ENCODE measurements at places on chromosomes 2 and 18.

DNA sequence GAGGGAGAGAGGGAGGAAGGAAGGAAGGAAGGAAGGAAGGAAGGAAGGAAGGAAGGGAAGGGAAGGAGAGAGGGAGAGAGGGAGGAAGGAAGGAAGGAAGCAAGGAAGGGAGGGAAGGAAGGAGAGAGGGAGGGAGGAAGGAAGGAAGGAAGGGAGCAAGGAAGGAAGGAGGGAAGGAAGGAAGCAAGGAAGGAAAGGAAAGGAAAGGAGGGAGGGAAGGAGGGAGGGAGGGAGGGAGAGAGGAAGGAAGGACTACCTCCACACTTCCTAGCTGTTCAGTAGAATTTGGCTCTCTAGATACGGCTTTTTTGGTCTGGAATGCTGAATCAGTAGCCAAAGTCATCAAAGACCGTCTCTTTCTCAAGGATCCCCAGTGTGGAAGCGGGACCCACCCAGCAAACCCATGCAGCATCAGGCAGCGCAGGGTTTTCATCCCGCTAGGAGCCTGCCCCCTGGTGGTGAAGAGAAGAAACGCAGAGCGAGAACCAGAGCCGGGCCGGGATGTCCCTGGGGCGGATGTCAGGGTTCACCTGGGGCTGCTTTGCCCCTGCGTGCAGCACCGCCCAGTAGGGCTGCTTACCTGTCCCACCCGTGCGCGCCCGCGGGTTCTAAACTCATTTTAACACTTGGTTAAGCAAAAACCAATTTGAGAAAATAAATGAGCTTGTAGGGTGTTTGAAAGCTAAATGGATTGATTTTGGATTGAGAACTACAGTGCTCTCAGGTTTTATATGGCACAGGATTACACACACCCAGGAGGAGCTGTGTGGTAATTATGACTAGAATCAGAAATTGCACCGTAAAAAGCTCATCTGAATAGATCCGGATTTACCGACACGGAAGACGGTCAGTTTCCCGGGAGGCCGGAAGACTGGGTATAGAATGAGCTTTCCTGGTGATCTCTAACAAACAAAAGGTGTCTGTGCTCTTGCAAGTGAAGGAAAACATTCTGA, 48.1 kb upstream of the ARL4C start:
- peak; percentile 43 for DNase-seq

- no peak for DNase-seq
These were observed 88.2 kb downstream of the GALNT14 start for GRCh38 chr2:31049916-31050588.

- DNase-seq, result no peak
These were observed 180.3 kb downstream of the VAPA start for GRCh38 chr18:10094154-10094553.

DNA sequence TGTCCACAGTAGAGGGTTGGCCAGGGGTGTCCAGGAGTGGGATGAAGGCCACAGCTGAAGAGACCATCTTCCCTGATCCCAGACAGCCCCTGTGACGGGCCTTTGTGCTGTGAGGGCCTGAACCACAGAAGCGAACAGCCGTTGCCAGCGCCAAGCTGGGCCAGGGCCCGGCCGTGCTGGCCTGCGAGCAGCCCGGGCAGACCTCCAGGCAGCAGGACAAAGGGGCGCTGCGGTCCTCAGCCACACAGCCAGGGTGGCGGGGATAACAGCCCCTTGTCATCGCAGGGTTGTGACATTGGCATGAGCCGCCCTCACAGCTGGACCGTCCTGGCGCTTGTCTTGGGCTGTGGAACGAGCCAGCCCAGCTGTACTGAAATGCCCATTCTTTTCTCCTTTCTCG, 161.1 kb downstream of the FAM210A start:
- no peak for DNase-seq

- no peak for DNase-seq
These were observed 28.5 kb downstream of the GRHL1 start for GRCh38 chr2:9979977-9980376.

- no peak for DNase-seq
These were observed 136.0 kb upstream of the ITGB6 start for GRCh38 chr2:160336105-160336504.

DNA sequence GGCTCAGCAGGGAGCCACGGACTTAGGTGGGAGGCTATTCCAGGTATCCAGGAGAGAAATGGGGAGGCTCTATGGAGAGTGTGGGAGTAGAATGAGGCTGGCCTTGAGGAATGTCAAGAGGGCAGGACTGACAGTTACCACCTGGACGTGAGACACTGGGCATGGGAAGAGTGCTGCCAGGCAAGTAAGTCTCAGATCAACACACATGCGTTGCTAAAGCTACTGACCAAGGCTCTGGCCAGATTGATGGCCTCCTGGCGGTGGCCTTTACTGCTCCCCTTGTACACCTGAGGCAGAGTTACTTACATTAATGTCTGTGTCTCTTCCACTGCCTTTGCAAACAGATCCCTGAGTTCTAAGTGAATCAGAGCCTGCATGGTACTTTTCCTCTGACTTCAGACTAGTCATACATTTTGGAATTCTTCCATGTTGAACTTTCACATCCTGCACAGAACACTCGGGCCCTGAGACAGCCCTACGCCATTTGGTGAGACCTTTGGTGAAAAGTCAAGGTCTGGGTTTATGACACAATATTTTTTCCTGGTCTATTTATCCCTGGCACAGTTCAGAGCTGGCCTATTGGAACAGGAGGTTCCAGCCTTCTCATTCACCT, 398.8 kb upstream of the TRIB2 start:
- no peak for DNase-seq

DNA sequence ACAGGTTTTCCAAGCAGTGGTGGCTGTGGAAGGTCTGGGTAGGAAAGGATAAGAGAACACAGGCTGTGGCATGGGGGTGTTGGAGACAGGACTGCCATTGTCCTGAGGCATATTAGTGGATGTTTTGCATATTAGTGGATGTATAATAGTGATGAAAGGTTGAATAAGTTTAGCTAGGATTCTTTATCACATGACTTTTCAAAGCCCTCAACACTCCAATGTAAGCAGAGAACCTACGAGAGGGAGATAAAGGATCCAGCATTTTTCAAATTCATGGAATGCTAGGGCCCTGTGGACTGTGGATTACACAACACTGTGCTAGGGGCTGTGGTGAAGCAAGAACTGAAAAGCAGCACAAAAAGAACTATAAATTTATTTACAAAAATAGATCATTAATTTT, 63.2 kb downstream of the POLE4 start:
- no peak for DNase-seq

- no peak for DNase-seq
These were observed 137.6 kb upstream of the BCL2L11 start for GRCh38 chr2:110983133-110983532.
